ENCODE measurements at places on chromosomes 1 and 21.

DNA sequence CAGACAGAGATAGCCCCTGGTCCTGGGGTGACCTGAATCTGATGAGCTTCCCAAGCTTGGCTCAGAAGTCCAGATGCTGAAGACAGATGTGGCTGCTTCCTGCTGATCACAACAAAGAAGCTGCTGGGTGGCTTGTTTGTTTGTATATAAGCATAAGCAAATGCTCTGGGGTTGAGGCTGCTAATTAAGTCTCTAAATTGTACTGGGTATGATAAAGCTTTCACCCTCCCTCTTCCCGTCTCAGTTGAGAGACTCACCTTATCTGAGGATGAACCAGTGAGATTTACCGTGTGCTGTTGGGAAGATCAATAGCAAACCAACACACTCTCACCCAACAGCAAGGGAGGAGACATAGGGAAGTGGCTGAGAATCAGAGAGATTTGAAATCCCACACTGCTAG, 42.0 kb downstream of the DAB1 start:
- no peak overlapping the region for H3K4me3 ChIP-seq
- H3K36me3 ChIP-seq: no peaks in the 10 kb centered on the region
- H3K27me3 ChIP-seq: no peaks in the 10 kb centered on the region
- no peak overlapping the region for H3K27ac ChIP-seq
- no peak for DNase-seq

DNA sequence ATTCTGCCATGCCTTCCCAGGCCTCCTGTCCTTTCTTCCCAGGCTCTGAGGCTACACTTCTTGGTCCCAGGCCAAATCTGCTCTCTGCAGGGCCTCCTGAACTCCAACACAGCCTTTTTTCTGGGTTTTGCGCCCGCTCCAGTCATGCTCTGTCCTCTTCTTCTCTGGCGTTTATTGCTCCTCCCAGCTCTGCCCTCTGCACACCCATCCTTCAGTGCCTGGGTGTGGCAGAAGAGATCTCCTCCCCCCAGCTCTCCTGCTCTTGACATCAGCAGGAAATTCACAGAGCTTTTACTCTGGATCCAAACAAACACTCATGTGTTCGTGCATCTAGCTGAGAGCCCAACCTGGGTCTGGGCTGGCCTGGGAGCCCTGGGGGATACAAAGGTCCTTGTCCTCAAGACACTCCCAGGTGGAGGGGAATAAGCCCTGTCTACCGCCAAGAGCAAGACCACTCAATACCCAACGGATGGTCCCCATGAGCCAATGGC, 22.9 kb upstream of the EPS8L3 start:
- no peaks in the 10 kb centered on the region for H3K36me3 ChIP-seq
- H3K4me3 ChIP-seq: no peak overlapping the region
- H3K27ac ChIP-seq: no peak overlapping the region
- H3K4me1 ChIP-seq: peaks cover 25% of the 10 kb centered on the region
- no peaks in the 10 kb centered on the region for H3K27me3 ChIP-seq

DNA sequence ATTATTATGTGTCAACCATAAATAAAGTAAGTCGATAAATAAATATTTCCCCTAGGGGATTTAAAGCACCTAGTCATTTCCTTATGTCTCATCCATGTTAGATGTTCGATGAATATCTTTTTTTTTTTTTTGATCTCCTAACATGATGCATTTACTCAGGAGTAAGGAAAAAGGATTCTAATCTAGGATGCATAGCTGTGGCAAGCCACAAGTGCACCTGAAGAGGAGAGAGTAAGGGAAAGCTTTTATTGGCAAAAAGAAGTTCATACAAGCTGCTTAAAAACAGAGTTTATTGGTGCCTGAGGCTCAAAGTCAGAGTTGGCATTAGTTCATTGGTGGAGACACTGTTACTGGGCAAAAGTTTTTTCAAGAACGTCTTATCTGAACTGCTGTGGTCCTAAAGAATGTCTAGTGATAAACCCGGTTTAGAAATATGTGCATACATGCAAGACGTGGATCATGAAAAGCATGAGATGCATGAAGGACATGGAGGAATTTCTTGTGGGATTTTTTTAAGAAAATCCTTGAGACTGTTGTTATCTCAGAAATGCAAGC, 51.7 kb downstream of the SWT1 start:
- no peaks in the 10 kb centered on the region for H3K4me1 ChIP-seq
- H3K27ac ChIP-seq: no peak overlapping the region
- peaks cover 13% of the 10 kb centered on the region for H3K36me3 ChIP-seq

DNA sequence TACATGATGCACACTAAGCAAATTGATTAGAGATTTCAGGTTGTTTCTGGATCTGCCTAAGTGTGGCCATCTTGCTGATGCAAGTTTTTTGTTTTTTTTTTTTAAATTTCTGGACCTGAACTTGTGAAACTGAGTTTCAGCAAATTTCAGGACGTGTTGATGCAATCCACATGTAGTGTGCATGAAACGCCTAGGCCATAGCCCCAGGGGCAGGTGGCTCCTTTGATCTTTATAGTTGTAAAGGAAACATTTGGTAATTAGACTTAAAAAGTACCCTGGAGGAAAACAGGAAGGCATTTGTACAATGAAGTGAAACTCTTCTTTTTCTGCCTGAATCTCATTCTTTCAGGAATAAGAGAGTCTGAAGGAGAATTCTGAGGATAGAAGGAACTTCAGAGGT, 162.2 kb upstream of the LHX8 start:
- H3K4me3 ChIP-seq: no peak overlapping the region
- no peaks in the 10 kb centered on the region for H3K4me1 ChIP-seq
- no peak overlapping the region for H3K27ac ChIP-seq
- H3K27me3 ChIP-seq: no peaks in the 10 kb centered on the region
- no peak for DNase-seq

- no peaks in the 10 kb centered on the region for H3K27me3 ChIP-seq
- no peaks in the 10 kb centered on the region for H3K36me3 ChIP-seq
- no peak overlapping the region for H3K27ac ChIP-seq
These were observed 127.2 kb downstream of the CACHD1 start for GRCh38 chr1:64597113-64597512.

DNA sequence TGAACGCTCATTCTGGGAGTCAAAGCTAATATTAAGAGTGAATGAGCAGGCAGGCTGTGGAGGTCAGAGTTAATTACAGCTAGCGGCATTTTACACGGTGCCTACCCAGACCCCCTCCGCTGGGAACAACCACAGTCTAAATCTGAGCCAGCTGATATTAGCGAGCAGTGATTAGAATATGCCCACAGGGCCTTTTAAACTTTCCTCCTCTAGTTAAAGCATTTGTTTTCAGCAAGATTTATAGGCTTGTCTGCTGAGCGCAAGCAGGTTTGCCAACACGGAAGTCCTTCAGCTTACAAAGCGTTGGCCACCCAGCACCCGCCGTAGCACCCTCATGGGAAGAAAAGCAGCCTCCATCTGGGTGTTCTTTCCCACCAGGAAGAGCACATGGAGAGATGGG, 72.1 kb downstream of the LMX1A start:
- H3K4me3 ChIP-seq: no peak overlapping the region
- H3K4me1 ChIP-seq: no peaks in the 10 kb centered on the region
- peaks cover 24% of the 10 kb centered on the region for H3K27me3 ChIP-seq
- DNase-seq: no peak

- H3K36me3 ChIP-seq: no peaks in the 10 kb centered on the region
- no peak overlapping the region for H3K27ac ChIP-seq
- H3K4me3 ChIP-seq: no peak overlapping the region
These were observed 20.3 kb upstream of the SLC26A9 start for GRCh38 chr1:205963352-205964155.

GRCh38 chr21:39065917-39066316, 117.3 kb downstream of the PSMG1 start:
- peaks cover 2% of the 10 kb centered on the region for H3K27me3 ChIP-seq
- H3K4me1 ChIP-seq: no peaks in the 10 kb centered on the region
- H3K27ac ChIP-seq: no peak overlapping the region

GRCh38 chr21:29704719-29705118, 235.1 kb downstream of the GRIK1 start:
- no peak for DNase-seq
- no peaks in the 10 kb centered on the region for H3K36me3 ChIP-seq
- H3K27ac ChIP-seq: no peak overlapping the region
- no peak overlapping the region for H3K4me3 ChIP-seq

GRCh38 chr1:27332536-27333281, 9.1 kb upstream of the SYTL1 start:
- peak; percentile 69 for DNase-seq
- no peak overlapping the region for H3K27ac ChIP-seq
- no peaks in the 10 kb centered on the region for H3K27me3 ChIP-seq
- peaks cover 12% of the 10 kb centered on the region for H3K36me3 ChIP-seq
- H3K4me3 ChIP-seq: no peak overlapping the region

GRCh38 chr1:84061336-84061735, 62.4 kb upstream of the TTLL7 start:
- no peak overlapping the region for H3K27ac ChIP-seq
- H3K27me3 ChIP-seq: peaks cover 4% of the 10 kb centered on the region
- H3K36me3 ChIP-seq: no peaks in the 10 kb centered on the region
- H3K4me3 ChIP-seq: no peak overlapping the region
- H3K4me1 ChIP-seq: peaks cover 2% of the 10 kb centered on the region

DNA sequence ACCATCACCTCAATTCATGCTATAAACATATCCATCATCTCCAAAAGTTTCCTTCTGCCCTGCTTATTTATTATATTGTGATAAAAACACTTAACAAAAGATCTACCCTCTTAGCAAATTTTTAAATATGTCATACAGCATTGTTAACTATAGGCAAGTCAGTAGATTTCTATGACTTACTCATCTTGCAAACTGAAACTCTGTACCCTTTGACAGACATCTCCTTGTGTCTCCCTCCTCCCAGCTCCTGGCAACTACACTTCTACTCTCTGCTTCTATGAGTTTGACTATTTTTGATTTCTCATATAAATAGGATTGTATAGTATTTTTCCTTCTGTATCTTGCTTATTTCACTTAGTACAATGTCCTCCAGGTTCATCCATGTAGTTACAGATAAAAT, 174.8 kb downstream of the TNFSF18 start:
- DNase-seq: no peak
- no peaks in the 10 kb centered on the region for H3K36me3 ChIP-seq
- H3K4me3 ChIP-seq: no peak overlapping the region
- H3K27me3 ChIP-seq: peaks cover 16% of the 10 kb centered on the region
- peaks cover 37% of the 10 kb centered on the region for H3K4me1 ChIP-seq

GRCh38 chr1:177020851-177021589, 143.5 kb downstream of the ASTN1 start:
- no peak overlapping the region for H3K27ac ChIP-seq
- H3K36me3 ChIP-seq: no peaks in the 10 kb centered on the region
- DNase-seq: no peak
- H3K4me1 ChIP-seq: no peaks in the 10 kb centered on the region

DNA sequence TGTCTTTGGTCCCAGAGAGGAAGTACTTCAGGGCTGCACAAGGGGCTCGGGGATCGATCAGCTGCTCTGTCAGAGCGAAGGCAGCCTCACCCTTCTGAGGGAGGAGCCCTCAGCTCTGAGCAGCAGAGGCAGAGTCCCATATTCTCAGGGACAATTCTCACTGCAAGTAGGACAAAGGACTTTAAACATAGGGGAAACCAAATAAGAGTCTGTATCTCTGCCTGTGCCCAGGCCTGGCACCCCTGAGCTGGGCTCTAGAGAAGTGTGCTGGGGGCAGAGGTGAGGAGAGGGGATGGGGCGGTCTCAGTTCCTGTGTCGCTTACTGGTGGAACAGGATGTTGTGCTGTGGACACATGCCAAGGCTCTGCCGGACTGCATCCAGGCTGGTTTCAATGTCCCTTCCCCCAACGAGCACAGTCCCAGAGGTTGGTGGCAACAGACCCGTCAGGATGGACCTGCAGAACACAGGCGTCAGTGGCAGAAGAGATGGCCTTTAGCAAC, 76.6 kb downstream of the ABCA4 start:
- H3K27ac ChIP-seq: no peak overlapping the region
- H3K4me3 ChIP-seq: no peak overlapping the region
- peaks cover 4% of the 10 kb centered on the region for H3K4me1 ChIP-seq
- H3K27me3 ChIP-seq: peaks cover 22% of the 10 kb centered on the region
- DNase-seq: no peak

GRCh38 chr1:189429610-189430009, 1048.1 kb downstream of the BRINP3 start:
- H3K27ac ChIP-seq: no peak overlapping the region
- H3K4me1 ChIP-seq: no peaks in the 10 kb centered on the region
- no peak for DNase-seq
- H3K4me3 ChIP-seq: no peak overlapping the region
- H3K36me3 ChIP-seq: no peaks in the 10 kb centered on the region

GRCh38 chr1:49048188-49048587, 271.5 kb upstream of the BEND5 start:
- peaks cover 4% of the 10 kb centered on the region for H3K27me3 ChIP-seq
- no peak overlapping the region for H3K4me3 ChIP-seq
- no peaks in the 10 kb centered on the region for H3K36me3 ChIP-seq
- no peak overlapping the region for H3K27ac ChIP-seq

DNA sequence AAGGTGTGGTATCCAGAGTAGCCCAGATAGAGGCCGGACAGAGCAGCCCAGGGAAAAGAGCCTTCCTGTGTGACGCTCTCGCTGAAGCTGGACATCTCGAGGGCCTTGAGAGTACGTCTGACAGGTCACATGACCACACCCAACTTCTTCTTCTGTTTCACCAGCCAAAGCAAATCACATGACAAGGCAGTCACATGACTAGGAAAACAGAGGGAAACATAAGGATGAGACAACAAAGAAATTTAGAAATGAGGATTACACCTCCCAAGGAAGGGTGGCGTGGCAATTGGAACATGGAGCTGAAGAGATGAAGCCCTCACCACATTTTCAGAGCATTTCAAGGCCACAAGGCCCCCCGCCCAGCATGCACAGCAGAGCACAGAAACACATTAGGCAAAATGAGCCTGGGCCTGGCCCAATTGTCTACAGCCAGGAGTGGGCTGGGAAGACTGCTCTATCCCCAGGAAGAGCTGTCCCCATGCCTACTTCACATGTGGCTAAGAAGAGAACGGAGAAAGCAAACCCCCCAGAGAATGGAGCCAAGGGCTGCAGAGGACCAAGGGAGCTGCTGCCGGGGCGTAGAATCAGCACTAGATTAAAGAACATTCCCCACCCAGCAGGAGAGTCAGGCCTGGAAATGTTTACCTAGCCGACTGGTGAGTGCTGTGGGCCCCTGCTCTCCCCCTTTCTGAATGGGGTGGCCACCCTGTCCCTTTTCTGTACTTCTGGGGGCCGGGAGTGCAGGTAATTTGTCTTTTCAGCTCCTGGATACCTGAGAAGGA, 305.1 kb downstream of the NPHP4 start:
- H3K36me3 ChIP-seq: no peaks in the 10 kb centered on the region
- H3K4me1 ChIP-seq: no peaks in the 10 kb centered on the region
- H3K27me3 ChIP-seq: peaks cover 6% of the 10 kb centered on the region
- no peak overlapping the region for H3K27ac ChIP-seq

DNA sequence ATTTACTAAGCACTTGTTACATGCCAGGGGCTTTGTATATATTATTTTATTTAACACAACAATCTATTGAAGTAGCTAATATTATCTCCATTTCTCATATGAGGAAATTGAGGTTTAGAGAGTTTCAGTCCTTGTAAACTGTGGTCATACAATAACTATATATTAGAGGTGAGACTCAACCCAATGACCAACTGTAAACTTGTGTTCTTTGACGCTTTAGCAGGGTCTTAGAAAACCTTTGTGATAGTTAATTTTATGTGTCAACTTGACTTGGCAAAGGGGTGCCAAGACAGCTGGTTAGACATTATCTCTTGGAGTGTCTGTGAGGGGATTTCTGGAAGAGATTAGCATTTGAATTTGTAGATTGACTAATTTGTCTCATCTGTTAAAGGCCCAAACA, 252.4 kb upstream of the B3GALT2 start:
- H3K27me3 ChIP-seq: no peaks in the 10 kb centered on the region
- DNase-seq: no peak
- peaks cover 6% of the 10 kb centered on the region for H3K36me3 ChIP-seq
- no peak overlapping the region for H3K27ac ChIP-seq
